NCI-H748 treated with DMSO at 0.1 percent for 48 hours (cell line): ENCODE measurements at places on chromosomes 16 and 17.

GRCh38 chr17:45231481-45232116 lies 9.9 kb downstream of the FMNL1 start:
- no peak for DNase-seq

DNA sequence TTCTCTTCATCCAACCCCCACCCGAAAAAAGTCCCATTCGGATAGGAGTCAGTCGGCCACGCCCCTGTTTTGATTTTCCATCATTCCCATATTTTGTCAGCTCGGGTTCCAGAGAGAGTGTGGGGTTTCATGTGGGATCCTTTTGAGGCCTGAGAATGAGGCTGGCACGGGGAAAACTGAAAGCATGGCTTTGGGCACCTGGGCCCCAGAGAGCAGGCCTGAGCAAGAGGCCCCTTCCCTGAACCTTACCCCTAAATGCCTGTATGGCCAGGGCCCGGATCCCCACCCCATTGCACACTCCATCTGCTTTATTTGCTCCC lies 4.6 kb upstream of the HOXB4 start:
- no peak for DNase-seq

DNA sequence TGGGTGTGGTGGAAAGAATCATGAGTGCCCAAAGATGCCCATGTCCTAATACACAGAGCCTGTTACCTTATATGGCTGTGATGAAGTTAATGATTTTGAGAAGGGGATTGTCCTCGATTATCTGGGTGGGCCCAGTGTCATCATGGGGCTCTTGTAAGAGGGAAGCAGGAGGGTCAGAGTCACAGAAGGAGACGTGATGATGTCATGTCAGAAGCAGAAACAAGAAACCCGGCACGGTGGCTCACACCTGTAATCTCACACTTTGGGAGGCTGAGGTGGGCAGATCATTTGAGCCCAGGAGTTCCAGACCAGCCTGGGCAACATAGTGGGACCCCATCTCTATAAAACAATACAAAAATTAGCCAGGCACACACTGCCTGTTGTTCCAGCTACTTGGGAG lies 55.2 kb upstream of the MGAT5B start:
- DNase-seq = no peak

GRCh38 chr17:534071-534691 lies 180.5 kb downstream of the VPS53 start:
- no peak for DNase-seq

GRCh38 chr17:66230922-66231591 lies 1.8 kb upstream of the APOH start:
- DNase-seq = no peak

DNA sequence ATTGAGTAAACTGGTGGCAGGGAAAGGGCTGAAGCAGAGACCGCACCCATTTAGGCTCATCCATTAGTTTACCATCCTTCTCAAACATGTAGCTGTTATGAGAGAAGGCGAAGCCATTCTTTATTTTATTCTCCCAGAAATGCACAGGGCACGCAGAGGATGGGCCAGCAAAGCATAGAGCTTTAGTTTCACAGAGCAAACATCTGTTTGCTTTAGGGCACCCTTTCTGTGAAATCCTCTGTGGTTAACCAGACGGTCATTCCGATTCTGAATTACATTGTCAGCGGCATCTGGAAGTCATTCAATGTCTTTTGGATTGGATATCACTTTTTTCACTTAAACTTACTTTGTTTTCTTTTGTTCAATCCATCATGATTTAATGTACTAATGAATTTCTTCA lies 96.0 kb downstream of the TOX3 start:
- DNase-seq = no peak
